ENCODE measurements at places on chromosomes 2 and 18.

GRCh38 chr2:25043241-25043867, 1.5 kb downstream of the EFR3B start:
- DNase-seq, result no peak

- no peak for DNase-seq
Measured at GRCh38 chr2:20145497-20146193, 79.3 kb downstream of the SDC1 start.

DNA sequence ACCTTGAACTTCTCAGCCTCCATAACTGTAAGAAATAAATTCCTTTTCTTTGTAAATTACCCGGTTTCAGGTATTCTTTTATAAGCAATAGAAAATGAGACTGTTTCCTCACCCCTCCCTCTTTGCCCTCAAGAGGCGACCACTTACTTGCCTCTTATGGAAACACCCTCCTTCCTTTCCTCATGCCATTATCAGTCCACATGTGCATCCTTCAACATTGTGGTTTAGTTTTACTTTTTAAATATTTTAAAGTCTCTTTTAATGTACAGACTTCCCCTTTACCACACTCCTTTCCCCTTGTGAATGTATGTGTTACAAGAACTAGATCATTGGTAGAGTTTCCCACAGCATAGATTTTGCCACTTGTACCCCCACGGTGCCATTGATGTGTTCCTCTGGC, 202.4 kb upstream of the SIX2 start:
- no peak for DNase-seq

DNA sequence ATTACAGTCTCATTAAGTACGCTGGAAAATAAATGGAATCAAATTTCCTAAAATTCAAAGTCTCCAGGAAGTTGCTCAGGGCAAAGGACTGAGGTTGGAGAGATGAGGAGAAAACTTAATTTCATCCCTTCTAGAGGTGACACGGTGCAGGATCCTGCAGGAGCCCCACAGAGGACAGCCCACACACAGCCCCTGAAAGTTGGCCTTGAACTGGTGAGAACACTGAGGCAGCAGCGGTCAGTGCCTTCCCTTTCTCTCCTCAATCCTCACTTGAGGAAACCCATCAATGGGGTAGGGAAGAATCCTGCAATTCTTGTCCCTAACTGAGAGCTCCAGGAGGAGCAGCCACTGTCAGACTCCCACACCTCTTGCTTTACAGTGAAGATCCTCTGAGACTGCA, 37.5 kb downstream of the LOXHD1 start:
- no peak for DNase-seq

DNA sequence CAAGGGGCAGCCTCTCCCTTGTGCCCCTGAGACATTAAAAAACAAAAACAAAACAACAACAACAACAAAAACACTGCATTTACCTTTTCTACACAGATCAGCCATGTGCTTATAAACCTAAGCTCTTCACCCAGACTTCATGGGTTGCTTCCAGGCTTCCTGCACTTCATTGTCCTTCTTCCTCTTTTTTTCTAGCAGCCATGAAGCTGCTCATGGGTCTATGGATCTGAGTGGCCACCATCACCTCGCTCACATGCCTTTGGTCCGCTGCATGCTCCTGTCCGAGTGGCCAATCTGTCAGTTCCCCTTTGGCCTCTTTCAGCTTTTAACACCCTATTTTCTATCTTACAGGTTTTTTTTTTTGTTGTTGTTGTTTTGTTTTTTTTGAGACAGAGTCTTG, 9.0 kb upstream of the TET3 start:
- DNase-seq, result no peak

DNA sequence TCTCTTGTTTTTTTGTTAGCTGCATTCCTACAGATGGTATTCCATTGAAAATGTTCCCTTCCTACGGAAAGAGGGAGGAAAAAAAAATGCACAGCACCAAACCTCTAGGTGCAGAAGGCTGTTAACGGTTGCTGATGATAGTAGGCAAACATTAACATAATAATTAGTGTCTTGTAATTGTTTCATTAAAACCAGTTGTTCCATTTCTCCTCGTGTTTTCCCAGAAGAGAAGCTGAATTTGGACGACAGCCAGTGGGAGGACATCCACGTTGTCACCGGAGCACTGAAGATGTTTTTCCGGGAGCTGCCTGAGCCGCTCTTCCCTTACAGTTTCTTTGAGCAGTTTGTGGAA, 494.7 kb downstream of the ARHGAP15 start:
- DNase-seq, result no peak

- DNase-seq, result no peak
Measured at GRCh38 chr2:100524331-100524730, 38.5 kb upstream of the PDCL3 start.

GRCh38 chr2:9318461-9319337, 104.6 kb downstream of the ITGB1BP1 start:
- DNase-seq, result no peak

DNA sequence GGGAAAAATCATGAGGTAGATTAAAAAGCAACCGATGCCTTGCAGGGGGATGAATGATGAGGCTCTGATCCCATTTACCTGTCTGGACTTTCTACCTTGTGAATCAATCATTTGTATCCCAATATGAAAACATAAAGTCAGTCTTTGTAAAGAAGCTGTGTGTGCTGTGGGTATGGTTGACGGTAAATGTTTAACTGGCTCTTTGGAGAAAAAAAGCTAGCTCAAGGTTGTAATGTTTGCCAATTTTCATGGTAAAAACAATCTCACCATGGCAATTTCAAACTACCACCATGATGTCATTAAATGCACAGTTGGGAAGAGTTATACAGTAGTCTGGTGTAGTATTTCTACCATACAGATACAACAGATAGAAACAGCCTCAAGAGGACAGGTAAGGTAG, 14.6 kb downstream of the TTR start:
- DNase-seq, result no peak

- DNase-seq, result no peak
Measured at GRCh38 chr2:229133155-229133772, 137.8 kb downstream of the PID1 start.

- peak; percentile 12 for DNase-seq
Measured at GRCh38 chr2:56185582-56186046, 1.8 kb downstream of the CCDC85A start.

DNA sequence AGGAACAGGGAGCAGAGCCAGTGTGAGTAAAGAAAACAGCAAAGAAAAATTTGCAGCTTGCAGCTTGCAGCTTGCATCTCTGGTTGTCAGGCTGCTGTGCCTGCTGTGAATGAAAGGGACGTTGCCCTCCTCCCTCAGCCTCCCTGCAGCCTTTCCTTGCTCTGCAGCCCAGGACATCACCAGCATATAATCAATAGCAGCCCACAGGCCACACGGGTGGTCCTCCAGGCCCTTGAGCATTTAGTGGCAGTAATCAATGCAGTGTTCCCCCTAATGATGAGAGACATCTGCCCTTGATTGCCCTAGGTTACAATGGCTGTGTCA, 122.2 kb upstream of the TACR1 start:
- DNase-seq, result no peak

GRCh38 chr2:16185801-16186272, 245.5 kb downstream of the MYCN start:
- DNase-seq, result no peak

DNA sequence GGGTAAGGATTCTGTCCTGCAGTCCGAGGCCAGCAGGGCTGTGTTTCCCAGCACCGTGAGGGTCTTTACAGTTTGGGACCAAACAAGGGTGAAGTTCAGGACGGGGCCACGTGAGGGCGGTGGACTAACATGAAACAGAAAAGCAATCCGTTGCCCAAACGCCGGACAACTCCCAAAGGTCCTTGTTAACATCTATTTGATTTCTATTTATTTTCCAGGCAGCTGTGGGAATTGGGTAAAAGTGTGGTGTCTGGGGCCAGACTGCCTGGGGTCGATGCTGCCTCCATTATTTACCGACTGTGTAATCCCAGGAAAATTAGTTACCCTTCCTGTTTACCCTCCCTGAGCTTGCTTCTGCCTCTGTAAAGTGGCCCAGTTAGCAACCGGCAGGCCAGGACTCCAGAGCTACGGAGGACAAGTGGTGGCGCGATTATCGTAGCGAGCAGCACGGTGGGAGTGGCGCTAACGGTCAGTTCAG, 66.3 kb upstream of the TCF7L1 start:
- peak; percentile 74 for DNase-seq

DNA sequence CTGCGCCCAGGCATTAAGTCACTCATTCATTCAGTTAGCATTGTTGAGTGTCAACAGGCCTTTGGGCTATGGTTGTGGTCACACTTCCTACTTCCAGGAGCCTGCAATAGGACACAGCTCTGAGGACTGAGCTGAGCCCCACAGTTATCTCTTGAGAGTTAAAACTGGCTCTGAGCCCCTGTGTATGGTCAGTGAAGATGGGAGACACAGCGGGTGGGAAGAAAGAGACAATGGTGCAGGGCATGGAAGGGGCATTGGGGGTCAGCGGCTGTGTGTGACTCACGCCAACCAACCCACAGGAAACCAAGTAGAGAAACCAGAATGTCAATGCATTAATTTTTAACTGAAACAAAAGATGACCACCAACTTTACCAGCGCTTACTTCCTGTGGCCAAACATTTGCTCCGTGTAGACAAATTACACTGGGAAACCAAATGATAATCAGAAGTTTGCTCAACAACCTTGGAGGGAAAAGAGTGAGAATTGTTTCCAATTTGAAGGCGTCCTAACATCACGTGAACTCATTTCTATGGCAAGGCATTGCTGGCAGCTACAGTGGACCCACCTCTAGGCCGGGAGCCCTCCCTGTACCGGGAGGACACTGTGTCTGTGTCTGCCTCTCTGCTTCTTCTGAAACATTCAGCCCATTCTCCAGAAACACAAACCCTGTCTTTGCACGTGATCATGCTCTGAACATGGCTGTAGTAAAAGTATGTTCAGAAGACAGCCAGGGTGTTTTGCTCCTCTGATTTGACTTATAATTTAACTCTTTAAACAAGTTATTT, 212.0 kb upstream of the ID2 start:
- DNase-seq, result no peak

- no peak for DNase-seq
Measured at GRCh38 chr18:54532222-54532621, 58.8 kb upstream of the DYNAP start.

DNA sequence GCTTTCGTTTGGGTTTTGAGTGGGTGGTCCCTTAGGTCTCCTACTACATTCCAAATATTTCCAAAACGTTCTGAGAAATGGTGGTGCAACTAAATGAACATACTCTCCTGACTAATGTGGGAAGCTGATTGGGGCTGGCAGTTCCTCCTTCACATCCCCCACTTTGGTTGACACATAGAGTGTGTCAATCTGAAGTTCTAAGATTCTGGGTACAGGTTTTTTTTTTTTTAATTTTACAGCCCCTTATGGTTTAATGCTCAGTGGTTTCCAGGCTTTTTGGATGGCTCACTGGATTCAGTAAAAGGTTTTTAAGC, 58.4 kb upstream of the ITGB6 start:
- DNase-seq, result no peak

DNA sequence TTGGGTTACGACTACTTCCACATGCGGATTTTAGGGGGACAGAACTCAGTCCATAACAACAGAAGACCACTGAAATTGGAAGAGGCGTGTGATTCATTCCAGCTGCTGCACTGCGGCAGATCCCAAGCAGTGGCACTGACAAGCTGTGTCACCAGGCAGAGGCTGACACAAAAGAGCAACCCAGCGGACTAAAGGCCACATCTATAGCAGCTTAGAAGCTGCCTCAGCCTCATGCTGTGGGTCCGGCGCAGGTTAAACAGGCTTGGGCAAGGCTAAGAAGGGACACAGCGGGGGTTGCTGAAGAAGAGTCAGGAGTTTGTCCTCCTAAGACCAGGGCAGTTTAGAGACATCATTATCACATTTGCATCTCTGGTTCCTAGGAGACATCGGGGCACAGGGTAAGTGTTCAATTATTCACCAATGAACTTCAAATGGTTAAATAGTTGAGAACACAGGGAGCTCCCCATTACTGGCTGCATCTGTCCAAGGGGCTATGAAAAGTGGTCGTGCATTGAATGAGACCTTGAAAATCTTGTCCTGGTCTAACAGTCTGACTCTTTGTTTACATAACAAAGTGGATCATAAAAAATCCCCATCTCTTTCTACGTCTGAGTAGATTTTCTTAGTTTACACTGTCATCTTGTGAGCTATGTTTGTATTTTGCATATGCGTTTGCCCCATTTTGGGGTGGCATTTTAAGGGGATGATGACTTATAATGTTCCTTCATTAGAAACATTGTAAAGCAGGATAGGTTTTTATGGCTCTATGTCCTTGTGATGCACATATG, 162.3 kb upstream of the TRIB2 start:
- DNase-seq, result no peak

DNA sequence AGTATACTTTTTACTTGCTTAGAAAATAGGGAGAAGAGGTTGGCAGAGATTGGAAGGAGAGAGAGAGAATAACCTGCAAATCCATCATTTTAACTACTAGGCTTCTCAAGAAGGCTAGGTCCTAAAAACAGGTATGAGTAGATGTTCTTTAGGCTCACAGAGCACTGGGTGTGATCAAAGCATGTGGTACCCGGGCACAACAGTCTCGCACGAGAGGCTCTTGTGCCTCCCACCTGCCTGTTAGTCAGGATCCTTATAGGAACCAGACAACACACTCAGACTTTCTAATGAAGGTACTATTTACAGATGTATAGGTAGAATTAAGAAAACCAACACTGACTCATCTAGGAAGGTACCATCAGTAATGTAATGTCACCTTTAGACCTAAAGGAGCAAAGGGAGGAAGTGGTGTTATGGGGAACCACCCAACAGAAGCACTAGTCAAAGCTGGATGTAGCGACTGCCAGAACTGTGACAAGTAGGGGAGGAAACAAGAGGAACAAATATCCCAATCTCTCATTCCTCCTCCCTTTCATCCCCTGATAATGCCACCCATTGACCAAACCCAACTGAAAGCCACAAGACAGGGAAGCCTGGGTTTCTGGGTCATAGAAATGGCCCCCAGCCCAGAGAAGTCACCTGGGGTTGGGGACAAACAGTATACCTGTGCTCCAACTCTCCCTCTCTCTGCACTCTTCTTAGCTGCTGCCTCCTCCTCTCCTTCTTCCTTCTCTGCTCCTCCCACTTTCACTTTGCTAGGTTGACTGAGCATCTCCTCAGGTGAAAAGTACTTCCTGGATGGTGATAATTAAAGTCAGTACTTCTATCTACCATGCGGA, 16.0 kb upstream of the MARCHF4 start:
- DNase-seq, result no peak

DNA sequence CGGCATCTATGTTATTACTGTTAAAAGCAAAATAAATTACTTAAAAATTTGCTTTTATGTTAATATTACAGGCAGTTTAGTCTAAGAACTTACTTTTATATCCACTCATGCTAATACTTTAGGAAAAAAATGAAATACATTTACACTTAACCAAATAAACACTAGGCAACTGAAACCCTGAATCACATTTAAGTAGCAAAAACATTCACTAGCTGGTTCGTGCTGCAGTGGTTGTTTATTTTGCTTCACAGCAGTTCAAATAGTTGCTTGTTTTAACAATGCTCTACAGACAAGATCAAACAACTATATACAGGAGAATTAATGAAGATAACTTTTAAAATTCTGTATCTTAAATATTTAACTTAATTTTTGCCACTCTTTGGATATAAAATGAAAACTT, 60.8 kb downstream of the ABCG8 start:
- DNase-seq, result no peak

Measured in NCI-H1930 (cell line).